ENCODE measurements at places on chromosomes 2 and 18. TPM values are rescaled to one million over a fixed set of nuclear protein-coding genes. Genes with fewer than 3 reads are reported as not detected.

The CRYGC gene
- not detected for total RNA-seq

DNA sequence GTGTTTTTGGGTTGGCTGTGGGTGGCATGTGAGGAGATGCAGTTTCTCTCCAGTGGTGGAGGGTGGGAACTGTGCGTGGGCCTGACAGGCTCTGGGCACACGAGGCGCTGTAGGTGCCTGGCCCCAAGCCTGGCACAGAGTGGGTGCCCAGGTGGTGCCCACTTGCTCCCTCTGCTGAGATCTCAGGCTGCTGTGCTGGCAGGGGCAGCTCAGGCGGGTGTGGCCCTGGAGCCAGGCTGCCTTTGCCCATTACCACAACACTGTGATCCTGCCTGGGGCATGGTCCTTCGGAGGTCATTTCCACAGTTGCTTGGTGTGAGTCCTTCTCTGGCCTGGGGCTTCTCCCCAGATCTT, 20.4 kb downstream of the TSHZ1 start:
- DNase-seq, result no peak

GRCh38 chr2:195342061-195342460, 315.0 kb upstream of the SLC39A10 start:
- DNase-seq, result no peak

DNA sequence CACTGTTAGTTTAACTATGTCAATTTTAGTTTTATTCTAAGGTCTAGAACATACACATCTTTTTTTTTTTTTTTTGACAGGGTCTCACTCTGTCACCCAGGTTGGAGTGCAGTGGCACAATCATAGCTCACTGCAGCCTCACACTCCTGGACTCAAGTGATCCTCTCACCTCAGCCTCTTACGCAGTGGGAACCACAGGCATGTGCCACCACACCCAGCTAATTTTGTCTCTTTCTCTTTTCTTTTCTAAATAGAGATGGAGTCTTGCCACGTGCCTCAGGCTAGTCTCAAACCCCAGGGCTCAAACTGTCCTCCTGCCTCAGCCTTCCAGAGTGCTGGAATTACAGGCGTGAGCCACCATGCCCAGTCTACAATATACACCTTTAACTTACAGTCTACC, 69.5 kb upstream of the CHRNA1 start:
- no peak for DNase-seq

- DNase-seq, result no peak
These were observed 17.9 kb upstream of the SLC9A4 start for GRCh38 chr2:102455061-102455670.

- DNase-seq, result peak; percentile 32
These were observed 504 bp downstream of the ASAP2 start for GRCh38 chr2:9206991-9207640.
